ENCODE measurements at places on chromosomes 6 and 20.

DNA sequence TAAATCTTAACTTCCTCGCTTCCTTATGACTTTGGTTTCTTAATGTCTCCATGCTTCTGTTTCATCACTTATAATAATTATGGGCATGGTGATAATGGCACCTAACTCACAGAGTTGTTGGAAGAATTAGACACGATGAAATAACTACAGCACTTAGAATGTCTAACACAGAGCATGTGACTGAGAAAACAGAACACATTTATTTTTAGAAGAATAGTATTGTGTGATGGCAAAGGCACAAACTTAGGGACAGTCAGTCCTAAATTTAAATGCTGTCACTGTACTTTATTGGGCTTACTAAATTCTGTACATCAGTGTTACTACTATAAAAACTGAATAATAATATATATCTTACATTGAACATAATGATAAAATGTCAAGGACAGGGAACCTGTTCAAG lies 391.1 kb upstream of the JAG1 start:
- no peak for DNase-seq

- peak; percentile 24 for DNase-seq
These were observed 79.8 kb downstream of the PRDM1 start for GRCh38 chr6:106165885-106166485.

DNA sequence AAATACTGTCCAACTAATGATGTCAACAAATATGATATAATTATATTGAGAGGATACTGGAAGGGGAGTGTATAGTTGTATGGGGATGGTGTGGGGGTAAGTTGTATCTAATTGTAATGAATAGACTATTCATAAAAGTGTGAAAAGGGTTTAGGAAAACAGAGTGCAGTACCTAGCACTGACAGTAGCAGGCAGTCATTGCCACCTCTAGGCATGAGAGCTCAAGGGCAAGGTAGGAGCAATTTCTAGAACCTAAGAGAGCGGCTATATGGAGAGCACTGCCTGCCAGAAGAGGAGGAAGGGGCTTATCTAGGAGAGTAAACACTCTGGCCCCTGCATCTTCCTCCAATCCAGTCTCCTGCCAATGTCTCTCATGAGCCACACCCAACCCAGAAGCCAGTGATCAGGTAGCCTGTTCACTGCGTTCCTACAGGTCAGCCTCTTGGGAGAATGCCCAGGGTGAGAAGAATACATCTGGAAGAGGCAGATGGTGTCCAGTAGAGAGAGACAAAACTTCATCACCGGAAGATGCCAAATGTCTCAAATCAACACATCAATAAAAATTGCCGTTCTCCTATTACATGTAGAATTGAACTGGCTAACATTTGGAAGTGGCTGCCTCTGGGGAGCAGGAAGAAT lies 200.0 kb downstream of the LY86 start:
- DNase-seq: peak; percentile 7

DNA sequence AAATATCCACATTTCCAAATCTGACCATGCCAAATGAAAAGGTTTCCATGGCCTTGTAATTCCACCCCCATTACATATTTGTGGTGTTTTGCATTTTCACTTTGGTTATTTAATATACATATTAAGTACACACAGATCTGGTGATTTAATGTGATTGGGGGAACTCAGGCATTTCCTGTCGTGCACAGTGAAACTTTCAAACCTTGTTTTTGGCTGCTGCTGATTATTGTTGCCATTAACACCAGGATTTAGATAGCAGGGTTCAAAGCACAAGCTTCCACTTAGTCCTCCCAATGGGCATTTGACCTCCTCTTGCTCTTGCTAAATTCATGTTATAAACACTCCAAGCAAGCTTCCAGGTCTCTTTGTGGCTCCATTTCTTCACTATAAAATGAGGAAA lies 166.5 kb downstream of the SOBP start:
- no peak for DNase-seq

DNA sequence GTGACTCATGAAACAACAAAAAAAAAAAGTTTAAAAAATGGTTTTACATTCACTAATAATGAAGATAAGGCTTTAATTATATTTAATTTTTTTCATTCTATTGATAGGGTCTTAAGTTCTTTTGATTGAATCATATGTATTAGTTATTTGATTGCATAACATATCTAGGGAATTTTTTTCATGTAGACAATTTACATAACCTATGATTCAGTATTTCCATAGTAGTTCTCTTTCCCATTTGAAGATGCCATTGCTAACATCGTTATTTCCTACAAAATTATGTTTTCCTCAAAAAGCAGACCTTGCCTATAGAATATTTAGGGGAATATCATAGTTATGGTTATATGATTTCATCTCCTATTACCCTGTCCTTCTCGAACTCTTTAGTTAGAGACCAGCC lies 463.4 kb downstream of the TFAP2B start:
- no peak for DNase-seq

DNA sequence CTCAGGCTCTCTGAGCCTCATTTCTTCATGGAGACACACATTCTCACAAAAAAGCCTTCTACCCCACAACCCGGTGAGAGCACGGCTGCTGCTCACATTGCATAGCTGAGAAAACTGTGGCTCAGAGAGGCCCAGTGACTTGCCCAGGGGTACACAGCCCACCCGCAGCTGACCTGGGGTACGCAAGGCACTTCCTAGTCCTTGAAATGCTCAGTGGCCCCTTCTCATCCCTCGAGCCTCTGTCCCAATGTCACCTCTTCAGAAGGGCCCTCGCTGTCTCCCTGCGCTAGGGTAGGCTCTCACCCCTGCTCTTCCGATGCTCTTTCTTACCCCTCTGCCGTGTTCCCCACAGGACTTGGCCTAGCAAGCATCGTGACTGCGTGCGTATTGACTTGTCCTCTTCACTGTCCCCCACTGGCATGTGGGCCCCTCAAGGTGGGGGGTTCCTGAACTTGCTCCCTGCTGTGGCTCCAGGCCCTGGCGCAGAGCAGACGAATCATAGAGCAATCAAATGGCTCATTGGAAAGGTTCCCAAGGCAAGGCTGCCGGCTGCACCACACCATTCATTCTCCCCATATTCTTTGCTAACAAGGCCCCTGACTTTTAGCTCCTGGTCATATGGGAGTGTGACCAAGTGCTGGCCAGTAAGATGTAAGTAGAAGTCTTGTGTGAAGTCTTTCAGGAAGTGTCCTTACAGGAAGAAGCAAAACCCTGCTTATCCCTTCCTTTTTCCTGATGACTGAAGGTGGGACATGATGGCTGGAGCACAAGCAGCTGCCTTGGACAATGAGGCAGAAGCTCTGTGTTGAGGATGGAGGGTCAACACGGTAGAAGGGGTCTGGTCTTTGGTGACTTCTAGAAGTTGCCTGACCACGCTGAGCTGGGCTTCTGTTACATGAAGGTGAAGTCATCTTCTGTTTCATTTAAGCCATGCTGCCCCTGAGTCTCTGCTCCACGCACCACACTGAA lies 22.7 kb downstream of the PCK1 start:
- no peak for DNase-seq

DNA sequence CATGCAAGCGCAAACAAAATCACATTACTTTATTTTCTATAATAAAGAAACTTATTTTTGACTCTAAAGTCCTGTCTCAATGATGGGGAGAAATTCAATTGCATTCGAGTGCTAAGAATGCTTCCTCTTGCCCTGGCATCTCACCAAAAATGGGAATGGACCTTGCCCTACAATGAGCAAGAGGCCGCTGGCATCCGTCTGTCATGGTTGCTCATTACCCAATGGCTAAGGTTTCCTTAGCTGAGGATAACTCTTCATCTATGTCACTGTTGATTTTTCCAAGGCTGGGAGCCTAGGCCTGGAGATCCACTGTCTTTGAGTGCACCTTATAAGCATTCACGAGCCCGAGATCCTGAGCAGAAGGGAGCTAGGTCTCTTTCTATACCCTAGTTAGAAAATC lies 471.3 kb upstream of the NRSN1 start:
- no peak for DNase-seq

GRCh38 chr6:33207552-33208090 lies 679 bp upstream of the RING1 start:
- no peak for DNase-seq

DNA sequence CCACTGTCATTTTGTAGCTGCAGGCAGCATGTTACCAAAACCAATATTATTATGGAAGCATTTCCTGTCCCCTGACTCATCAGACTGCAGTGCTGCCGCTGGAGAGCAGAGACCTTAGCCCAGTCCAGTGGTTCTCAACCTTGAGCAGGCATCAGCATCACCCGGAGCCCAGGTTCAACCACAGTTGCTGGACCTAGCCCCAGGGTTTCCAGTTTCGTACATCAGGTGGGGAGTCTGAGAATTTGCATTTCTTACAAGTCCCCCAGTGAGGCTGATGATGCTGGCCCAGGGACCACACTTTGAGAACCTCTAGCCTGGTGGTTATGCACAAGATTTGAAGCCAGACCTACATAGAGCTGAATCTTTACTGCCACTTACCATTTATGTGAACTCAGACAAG lies 47.3 kb downstream of the LY86 start:
- no peak for DNase-seq

DNA sequence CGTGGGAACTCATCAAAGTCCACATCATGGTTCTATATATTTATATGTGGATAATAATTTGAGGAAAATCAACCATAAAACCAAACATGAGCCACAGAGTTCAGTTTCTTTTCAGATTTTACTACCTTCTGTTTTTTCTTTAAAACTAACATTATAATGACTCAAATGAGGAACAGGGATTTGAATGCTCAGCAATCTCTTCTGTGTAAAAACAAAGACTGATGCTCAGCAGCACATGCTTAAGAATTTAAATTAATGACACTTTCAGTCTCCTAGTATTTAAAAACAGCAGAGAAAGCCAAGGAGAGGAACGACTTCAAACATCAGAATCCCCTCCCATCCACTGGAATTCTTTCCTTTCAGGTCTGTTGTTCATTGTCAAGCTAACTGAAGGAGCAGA lies 72.7 kb downstream of the PSMG4 start:
- DNase-seq: no peak

- no peak for DNase-seq
These were observed 627.5 kb downstream of the PKHD1 start for GRCh38 chr6:51459958-51460357.

DNA sequence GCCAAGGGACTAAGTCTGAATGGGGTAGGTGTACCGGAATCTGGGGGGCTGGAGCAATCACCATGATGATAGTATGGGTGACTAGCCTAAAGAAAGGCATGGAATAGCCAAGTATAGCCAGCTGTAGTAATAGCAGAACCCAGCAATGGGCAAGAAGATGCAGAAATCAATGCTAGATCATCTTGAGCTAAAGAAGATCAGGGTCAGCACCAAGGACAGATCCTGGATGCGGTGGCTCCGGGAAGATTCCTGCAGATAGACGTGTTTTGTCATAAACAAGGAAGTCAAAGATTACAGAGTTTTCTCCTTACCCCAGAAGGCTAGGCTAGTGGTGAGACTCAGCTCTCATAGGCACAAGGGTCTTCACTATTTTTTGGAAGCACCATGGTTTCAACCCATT lies 561.6 kb upstream of the CHD6 start:
- DNase-seq: no peak

DNA sequence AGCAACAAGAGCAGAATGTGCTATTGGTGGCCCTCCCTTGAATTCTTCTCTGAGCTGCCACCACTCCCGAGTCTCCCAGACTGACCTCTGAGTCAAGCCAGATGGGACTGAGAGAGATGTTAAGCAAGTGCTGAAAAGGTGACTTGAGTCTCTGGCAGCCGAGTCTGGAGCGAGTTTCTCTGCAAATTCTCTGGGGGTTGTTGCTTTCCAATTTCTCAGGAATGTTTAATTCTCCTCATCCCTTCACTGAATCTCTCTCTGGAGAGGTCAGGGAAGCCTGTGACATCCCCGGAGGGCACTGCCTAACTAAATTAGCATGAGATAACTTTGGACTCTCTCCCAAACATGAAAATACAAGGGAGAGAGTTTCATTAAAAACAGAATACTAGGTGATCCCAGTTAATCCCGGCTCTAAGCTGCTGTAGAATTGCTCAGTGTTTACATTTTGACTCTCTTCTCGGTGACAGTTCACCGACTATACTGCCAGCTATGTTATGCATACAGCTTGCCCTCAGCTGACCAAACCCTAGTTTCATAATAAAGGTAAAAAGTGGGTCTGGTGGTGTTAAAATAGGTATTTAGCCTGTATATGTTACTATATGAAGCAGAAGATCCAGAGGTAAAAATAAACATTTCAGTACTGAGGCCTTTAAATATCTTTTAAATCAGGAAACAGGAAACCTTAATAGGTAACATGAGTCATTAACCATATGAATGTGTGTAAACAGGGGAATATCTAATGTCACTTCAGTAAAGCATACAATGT lies 157.9 kb downstream of the FOXC1 start:
- no peak for DNase-seq

DNA sequence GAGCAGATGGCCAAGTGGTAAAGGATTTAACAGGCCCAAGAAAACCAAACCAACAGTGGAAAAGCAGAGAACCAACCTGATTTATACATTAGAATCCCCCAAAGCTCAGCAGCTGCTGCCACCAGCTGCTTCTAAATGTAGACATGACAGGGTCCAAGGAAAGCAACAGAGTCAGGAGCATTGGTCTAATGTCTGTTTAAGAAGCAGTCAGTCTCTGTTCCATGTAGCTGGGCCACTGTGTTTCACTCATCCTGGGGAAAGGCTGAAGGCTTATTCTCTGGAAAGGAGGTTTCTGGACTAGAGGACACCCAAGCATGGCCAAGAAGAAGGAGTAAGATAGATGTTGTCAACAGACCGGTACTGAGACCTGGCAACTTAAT lies 75.4 kb downstream of the TMEM244 start:
- DNase-seq: no peak

DNA sequence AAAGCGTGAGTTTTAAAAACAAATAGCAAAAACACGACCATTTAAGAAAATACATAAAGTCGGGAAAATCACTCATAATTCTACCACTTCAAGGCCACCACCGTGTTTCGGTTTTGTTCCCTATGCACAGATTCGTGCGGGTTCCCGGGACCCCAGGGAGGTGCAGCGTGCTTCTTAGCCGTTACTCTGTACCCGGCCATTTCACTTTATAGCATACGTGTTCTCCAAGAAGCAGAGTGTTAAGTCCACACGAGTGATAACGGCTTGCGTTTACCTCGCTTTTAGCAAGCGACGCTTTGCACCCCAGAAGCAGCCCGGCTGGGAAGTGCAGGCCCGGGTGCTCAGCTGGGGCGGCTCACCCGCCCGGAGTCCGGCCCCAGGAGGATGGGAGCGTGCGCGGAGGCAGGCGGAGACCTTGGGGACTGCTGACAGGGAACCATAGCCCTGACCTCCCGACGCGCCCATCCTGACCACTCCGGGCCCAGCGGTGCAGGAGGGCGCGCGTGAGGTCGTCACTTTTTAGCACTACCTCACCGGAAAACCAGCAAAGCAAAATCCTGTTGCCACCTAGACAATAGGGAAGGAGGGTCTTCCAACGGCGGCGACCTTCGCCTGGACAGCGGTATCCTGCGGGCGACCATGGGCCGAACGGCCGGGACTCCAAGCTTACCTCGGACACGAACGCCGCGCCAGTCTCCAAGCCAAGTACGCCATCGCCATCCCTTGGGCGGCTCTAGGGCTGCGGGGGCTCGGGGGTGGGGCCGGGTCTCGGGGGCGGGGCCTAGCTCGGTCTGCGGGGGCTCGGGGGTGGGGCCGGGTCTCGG lies at the start of gene ECI2:
ECI2 (minus strand) TSS at position 735 of the 824 bp plus-strand sequence; CDS start at position 720, 15 bp downstream.
- DNase-seq: peak; percentile 72
